ENCODE measurements at places on chromosomes 12 and 14.

- no peak for DNase-seq
Observed at GRCh38 chr14:68282479-68283377, 463.1 kb downstream of the RAD51B start.

DNA sequence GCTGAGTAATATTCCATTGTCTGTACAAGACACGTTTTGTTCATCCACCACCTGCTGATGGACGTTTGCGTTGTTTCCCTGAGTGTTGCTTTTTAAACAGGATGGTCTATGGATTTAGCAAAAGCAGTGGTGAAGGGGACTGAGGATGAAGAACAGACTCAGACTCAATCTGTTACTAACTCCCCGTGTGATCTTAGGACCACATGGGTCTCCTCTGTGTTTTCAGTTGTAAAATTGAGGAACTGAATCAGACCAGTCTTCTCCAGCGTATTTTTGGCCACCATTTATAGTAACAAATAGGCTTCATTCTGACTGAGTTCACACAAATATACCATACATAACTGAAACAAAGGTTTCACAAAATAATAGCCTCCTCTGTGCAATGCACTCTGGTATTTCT is 85.6 kb downstream of the FOXN3 start:
- DNase-seq: no peak

- DNase-seq: peak; percentile 37
Observed at GRCh38 chr14:104048758-104049507, 36.6 kb upstream of the ASPG start.

- DNase-seq: peak; percentile 59
Observed at GRCh38 chr12:80353254-80353653, 90.8 kb upstream of the PTPRQ start.

Data from brain microvascular endothelial cell (primary cell).